Activated T-cell treated with anti-CD3 and anti-CD28 coated beads for 48 hours (primary cell): ENCODE measurements at places on chromosomes 7 and 10.

- DNase-seq = no peak
Measured at GRCh38 chr10:1954300-1954699, 217.0 kb upstream of the ADARB2 start.

- no peak for DNase-seq
Measured at GRCh38 chr10:96747734-96748550, 27.6 kb upstream of the PIK3AP1 start.

GRCh38 chr7:101916041-101916800, 98.8 kb downstream of the CUX1 start:
- DNase-seq = no peak

GRCh38 chr7:95264363-95264891, 59.9 kb downstream of the PON1 start:
- DNase-seq = no peak

DNA sequence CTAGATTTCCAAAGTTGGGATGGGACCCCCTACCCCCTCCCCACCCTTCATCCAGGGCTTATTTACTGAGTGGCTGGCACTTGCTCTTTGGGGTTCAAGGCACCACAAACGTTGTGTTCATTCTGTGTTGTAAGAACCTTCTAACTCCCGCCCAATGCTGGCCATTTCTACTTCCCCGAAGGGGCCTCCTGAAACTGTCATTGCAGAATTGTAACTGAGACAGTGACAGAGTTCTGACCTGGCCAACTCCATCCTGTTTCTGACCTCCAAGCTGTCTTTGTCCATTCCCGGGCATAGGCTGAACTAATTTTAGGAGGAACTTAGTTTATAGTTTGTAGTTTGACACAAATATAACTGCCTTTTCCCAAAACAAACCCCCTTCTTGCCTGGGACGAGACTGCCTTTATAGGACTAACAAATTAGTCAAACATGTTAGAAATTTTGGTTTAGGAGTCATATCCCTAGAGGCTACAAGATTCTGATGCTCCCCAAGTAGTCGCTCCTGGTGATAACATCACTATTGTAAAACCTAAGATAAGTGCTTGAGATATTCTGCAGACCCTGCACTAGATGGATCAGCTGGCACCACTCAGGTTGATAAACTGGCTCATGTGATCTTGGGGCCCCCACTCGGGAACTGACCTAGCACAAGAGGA, 34.8 kb upstream of the ZMIZ2 start:
- no peak for DNase-seq

DNA sequence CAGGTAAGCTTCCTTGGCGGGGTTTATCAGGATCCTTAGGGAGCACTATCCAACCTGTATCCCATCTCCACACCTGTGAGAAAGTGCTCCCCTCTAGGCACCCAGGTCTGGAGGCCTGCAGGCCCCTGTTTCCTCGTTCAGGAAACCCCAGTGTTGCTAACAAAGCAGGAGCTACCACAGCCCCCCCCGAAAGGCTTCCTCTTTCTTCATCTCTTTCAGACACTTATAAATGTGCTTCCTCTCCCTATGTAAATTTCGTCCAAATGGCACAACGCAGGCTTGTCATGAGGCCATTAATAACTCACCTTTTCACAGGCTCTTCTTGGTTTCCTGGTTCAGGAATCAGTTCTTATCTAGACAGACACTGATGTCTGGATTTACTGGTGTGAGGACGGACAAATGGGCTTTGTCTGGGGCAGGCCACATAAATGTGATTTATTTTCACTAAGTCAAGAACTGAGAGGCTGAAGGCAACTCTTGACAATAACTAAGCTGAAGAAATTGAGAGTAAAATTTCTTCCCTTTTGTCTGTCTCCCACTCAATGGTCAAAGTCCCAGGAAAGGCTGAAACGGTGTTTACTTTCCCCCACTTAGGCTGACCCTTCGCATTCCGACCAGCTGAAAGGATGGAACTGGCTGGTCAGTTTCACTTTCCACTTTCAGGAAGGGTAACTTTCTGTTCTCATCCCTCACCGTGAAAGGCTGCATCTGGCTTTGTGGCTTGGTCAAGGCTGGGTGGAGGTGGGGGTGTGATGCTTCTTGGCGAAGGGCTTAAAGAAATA, 46.8 kb downstream of the PIK3AP1 start:
- DNase-seq = no peak

- DNase-seq = no peak
Measured at GRCh38 chr7:99191869-99192596, 15.9 kb downstream of the KPNA7 start.

DNA sequence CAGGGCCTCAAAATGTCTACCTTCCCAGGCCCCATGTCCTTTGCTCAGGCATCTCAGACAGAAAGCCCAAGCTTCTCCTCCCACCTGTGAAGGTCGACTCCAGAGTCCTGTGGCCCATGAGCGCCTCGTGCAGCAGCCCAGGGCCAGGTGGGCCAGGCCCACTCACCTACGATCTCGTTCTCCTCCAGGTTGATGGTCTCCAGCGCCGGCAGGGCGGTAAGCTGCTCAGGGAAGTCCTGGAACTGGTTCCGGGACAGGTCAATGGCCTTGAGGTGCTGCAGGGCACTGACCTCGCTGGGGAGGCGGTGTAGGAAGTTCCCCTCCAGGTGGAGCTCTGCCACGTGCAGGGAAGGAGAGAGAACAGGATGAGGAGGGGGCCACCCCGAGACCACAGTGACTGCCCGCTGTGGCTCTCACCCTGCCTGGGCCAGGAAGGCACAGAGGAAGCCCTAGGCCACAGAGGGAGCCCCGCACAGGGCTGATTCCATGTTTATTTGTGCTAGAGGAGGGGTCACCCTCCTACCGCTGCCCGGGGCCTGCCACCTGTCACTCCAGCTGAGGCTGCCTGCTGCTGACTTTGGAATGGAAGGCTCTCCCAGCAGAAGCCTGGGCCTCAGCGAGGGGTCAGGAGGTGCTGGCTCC, 40.0 kb upstream of the NPFFR1 start:
- DNase-seq = no peak

DNA sequence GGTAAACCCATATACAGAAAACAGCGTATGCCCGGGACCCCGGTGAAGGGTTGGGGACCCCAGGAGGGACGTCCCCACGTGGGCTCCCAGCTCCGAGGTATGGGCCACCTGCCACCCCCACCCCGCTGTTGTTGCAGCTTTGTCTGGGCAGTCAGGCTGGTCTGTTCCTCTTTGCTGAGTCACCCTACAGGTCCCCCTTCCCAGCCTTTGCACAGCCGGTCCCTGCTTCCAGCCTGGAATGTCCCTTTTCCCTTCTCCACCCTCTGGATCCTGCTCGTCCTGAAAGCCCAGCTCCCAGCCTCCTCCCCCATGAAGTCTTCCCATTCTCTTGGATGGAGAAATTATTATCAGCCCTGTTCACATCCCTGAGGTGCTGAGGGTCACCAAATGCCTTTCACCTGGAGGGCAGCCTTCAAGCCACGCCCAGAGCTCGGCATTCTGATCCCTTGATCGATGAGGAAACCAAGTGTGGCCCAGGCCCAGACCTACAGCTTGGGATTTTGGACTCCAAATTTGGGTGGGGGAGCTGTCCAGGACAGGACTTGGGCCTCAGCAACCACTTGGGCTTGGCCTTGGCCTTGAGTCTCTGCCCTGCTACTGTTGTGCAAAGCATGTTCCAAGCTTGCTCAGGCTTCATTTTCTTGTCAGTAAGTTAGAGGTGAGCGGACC, 2.6 kb downstream of the CLDN4 start:
- DNase-seq = no peak

- no peak for DNase-seq
Measured at GRCh38 chr7:100620804-100621203, 8.5 kb downstream of the MOSPD3 start.

DNA sequence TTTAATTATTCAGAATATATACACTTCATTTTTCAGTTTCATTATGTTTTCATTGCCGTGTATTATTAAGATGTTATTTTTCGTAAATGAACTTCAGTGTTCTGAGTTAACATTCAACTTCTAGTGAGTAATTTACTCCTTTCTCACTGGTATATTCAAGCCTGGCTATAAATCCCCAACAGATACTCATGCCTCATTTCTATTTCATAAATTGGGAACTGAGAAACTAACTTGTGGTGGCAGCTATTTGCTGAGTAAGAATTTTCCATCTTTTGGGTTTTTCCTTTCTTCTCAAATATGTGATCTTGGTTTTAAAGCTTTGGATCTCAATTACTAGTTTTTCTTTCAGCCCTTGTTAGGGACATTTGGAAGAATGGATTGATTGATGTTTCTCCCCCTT, 281.1 kb downstream of the CDK14 start:
- DNase-seq = no peak

GRCh38 chr7:27297356-27297755, 54.8 kb downstream of the EVX1 start:
- no peak for DNase-seq

DNA sequence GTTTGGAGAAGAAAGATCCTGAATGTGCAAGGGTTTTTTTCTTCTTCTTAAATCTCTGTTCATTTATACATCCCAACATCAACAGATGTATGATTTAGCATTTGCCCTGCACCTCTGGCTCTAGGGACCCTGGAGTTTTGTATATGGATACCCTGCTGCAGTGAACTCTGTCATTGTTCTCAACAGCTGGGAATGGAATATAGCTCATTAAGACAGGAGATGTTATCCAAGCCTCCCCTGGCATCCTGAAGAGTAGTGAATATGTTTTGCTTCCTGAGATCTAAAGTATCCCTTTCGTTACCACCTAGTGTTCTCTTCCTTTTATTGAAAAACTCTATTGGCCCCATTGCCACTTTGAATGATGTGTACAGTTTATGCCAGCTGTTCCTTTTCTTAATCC, 275.9 kb downstream of the EXOC4 start:
- DNase-seq = no peak

DNA sequence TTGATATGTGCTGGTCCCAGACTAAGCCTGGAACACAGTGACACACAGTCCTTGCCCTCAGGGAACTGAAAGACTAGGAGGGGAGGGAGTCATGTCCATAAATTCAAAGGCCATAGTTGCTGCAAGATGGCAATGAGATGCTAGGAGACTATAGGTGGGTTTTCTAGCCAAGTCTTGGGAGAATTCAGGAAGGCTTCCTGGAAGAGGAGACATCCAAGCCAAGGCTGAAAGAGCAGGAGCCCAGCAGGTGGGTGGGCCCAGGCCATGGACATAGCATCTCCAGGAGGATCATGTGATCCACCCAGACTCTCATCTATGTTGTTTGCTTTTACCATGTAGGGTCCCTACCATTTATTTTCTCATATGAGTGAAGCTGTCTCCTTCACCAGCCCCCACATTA, 335.1 kb downstream of the DPP6 start:
- no peak for DNase-seq

- DNase-seq = no peak
Measured at GRCh38 chr7:26553582-26553981, 261.9 kb downstream of the SNX10 start.

- DNase-seq = no peak
Measured at GRCh38 chr7:7768977-7769709, 50.7 kb upstream of the RPA3 start.

- DNase-seq = no peak
Measured at GRCh38 chr7:3670898-3671297, 369.8 kb downstream of the SDK1 start.

GRCh38 chr10:57964351-57964750, 303.3 kb downstream of the IPMK start:
- no peak for DNase-seq

DNA sequence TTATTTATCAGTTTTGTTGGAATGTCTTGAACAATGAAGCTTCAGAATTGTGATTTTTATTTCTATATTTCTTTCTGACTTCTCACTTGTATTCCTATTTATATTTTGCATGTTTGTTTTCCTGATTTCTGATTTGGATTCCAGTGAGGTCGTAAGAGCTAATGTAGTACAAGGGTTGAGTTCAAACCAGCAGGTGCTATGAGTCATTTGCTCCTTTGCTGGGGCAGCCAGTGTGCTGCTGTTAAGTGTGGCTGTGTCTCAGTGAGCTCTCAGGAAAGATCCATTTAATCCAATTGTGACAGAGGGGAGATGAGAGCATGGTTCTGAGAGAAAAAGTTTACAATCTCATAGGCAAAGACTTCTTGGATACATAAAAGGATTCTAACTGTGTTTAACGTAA, 48.6 kb downstream of the MCU start:
- no peak for DNase-seq

- DNase-seq = no peak
Measured at GRCh38 chr10:36220151-36220550, 578.1 kb upstream of the FZD8 start.

DNA sequence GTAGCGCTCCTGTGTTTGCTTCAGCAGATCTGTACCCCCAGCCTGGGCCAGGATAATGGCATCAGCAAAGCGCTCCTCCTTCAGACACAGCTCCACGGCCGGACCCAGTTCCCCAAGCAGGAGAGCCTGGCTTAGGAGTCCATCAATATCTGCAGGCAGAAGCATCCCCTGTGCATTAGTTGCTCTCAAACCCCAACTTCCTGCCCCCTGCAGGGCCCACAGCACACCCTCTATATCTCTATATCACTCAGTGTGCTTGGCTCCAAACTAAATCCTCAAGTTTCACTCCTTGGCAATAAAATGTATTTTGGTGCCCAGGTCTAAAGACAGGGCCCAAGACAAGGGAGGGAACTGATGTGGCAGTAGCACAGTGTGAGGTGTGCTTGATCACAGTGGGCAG, 21.6 kb downstream of the SEC31B start:
- DNase-seq = no peak

- no peak for DNase-seq
Measured at GRCh38 chr10:48305905-48306264, 592 bp upstream of the MAPK8 start.

- DNase-seq = no peak
Measured at GRCh38 chr10:122849090-122849489, 3.4 kb upstream of the CUZD1 start.

DNA sequence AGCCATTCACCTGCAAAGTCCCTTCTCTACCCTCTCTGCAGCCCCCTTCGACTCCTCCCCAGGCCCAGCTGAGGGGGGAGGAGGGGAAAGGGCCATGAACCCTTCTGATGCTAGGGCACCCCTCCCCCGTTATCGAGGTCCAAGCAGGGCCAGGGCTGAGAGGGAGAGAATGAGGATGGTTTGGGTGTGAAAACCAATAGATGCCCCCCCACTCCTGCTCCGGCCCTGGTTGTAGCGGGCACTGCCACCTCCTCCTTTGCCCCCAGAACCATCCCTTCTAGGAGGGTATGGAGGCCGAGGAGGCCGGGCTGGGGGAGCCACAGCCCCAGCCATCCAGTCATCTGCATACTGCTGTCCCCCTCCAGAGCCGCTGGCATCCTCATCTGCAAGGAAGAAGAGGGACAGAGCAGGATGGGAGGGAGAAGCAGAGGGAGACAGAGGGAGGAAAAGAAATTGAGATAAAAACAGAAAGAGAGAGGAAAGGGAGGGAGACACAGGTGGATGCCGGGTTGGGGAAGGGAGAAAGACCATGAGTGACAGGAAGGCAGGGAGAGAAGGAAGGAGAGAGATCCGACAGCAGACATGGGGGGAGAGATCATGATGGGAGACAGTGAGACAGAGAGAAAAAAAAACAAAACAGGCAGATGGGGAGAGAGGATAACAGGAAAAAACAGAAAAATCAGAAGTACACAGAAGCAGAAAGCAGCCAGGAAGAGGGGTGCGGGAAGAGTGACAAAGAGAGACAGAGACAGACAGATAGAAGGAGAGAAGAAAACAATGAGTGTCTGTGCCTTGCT, 1.9 kb upstream of the GAL3ST4 start:
- no peak for DNase-seq
